ENCODE measurements at places on chromosomes 6 and 20.

- no peak for DNase-seq
Measured at GRCh38 chr6:10180138-10181074, 234.5 kb downstream of the TFAP2A start.

DNA sequence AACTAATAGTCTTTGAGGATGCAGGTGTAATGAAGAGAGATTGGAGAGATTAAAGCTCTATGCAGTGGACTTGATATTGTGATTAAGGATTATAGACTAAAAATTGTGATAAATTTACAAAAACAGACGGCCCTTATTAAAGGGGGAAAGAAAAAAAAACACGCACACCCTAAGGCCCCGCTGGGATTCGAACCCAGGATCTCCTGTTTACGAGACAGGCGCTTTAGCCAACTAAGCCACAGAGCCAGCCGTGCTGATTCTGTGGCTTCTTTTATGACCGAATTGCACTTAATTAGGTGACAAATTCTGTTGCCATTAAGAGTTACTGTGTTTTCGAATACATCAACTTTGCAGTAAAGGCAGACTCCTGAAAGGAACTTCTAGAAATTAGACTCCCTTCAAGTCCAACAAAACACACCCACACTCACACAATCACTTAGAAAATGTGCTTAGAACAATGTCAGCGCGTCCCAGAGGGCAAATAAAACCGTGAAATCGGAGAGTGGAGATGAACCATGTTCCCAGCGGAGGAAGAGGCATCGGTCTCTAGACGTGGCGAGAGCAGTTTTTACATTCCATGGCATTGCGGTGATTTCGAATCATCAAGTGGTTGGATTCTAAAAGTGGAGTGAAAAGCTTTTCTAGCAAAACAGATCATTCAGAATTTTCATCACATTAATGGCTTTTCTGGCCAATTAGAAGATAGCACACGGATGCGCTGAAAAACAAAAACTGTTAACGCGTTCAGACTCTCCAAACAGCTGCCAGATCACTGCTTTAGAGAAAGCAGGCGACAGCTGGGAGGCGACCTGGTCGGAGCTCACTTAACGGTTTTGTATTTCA lies 122.6 kb downstream of the GPX5 start:
- DNase-seq = peak; percentile 66

DNA sequence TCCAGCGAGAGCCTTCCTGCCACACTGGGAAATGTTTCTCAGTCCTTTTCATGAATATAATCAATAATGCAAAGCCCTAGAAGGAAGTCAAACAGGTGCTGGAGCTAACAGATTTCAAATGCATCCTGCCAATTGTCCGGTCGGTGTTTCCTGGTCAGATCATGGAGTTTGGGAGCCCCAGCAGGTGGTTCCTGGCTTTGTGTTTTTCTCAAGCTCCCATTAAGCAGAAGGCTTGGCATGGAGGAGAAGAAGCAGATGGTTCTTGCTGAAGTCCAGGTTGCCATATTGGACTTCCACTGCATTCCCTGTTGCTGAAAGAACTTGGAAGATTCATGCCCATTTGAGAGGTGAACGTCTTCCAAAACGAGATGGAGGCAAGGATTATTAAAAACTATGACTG lies 68.6 kb downstream of the GFOD1 start:
- DNase-seq = no peak

DNA sequence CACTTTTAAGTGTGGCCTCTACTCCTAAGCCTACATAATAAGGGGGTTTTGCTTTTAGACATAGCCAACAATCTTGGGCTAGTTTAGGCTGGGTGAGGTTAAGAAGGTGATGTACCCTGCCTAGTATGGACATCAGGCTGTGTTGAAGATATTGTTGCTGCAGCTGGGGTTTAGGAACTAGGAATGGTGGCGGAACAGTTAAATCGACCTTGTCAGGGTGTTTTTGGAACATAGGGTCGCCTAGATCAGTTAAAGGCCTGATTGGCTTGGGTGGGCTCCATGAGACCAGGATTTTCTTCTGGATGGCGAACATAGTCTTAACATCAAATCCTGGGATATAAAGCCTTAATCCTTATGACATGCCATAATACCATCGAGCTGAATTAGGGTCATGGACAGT lies 156.1 kb downstream of the TRIM27 start:
- DNase-seq = no peak

GRCh38 chr6:68572975-68573374 lies 62.1 kb upstream of the ADGRB3 start:
- DNase-seq = no peak

DNA sequence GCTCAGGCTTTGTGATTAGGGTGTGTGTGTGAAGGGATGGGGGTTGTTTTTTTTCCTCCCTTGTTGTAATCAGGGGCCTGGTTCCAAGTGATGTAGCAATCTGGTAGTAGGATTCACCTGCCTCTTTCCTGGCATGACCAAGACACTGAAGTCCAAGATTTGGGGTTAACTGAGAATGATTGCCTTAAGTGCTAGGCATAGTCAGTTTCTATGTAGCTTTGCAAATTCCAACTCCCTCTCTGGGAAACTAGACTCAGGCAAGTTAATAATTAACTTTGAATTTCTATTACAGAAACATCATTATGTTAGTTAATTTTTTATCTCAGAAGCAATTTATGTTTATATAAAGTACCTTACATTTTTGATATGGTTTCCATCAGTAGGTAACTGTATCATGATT lies 43.6 kb downstream of the NUS1 start:
- no peak for DNase-seq

DNA sequence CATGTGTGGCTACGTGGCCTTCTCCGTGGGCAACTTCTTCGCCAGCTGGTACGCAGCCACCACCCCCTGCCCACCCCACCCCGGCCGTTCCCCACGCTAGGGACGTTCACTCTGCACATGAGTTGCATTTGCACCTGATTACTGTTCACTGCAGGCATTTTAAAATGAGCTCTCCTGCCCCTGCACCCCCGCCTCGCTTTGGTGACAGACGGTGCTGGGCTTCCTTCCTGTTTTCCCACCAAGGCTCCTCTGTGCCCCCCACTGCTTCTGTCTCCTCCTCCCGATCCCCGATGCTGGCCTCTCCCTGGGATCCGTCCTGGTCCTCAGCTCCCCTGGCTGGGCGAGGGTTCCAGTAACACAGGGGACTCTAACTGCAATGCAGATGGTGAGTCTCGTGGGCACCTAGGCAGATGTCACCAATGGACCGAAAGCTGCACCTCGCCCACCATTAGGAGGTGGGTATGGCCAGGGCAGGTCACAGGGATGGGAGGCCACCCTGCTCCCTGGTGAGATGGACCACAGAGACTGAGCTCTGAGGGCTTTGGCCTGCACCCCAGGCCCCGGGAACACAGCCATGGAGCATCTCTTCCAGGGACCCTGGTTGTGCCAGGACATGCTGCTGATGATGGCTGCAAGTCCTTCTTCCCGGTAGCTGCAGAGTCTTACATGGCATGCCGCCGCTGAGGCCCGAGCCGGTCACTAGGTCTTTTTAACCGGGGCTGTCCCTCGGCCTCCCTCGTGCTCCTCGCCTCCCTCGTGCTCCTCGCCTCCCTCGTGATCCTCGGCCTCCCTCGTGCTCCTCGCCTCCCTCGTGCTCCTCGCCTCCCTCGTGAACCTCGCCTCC lies 3.8 kb downstream of the UNC93A start:
- DNase-seq = no peak

DNA sequence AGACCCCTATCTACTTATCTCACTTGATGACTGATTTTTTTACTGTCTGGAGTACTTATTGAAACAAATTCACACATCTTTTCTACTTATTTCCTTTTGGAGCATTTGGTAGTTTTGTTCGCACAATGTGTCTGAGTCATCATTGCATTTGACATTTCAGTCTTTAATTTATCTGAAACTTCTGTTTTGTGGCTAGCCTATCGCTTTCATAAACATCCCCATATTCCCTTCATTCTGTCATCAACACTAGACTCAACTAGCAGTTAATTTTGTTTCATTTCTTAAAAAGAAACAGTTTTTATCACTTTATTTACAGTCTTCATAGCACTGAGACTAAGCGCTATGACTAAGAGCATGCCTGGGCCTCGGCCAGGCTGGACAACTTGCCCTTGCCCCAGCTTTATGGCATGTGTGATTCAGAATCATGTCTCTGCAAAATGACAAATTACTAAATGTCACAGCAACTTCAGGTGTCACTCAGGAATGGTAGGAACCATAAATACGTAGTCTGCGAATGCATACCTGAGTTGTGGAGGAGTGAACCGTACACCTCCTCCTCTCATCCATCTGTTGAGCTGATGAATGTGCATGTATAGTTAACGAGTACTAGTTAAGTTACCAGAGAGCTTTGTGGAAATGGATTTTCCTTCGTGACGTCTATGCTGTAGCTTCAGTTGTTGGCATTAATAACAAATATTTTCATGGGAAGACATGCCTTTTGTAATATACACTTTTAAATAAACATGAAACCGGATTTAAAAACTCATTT lies 16.2 kb downstream of the L3MBTL3 start:
- DNase-seq = peak; percentile 10

DNA sequence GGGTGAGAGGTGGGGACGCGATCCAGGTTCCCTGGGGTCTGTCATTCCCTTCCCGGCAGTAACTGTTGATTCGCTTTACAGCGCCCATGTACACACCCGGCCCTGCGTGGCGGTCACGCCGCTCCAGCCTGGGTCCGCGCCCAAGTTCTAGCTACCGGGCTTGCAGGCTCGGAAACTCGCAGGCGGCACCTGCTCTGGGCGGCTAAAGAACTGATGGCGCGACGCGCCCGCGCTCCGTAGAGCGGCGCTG lies 1.4 kb upstream of the POU3F2 start:
- DNase-seq = no peak

DNA sequence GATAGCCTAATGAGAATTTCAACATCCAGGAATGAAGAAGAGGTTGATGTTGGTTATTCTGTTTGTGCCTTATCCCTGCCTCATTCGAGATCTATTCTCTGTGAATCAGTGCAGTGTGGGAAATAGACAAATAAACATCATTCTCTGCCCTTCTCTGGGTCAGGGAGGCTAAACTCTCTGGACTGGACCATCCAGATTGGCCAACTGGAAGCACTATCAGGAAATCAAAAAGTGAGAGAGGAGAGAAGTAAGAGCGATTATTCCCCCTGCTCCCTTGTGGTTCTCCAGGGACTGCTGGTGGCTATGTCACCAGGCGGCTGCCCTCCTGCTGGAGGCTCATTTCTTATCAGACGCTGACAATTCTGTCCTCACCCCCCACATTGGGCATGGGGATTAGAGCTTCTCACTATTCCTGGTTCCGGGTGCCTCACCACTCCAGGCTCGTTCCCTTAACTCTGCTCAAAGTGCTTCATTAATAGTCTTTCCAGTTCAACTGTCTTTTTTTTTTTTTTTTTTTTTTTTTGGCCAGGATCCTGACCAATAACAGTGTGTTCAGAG lies 201.7 kb upstream of the RREB1 start:
- DNase-seq = no peak

GRCh38 chr20:45810191-45810970 lies 2.1 kb upstream of the UBE2C start:
- no peak for DNase-seq

DNA sequence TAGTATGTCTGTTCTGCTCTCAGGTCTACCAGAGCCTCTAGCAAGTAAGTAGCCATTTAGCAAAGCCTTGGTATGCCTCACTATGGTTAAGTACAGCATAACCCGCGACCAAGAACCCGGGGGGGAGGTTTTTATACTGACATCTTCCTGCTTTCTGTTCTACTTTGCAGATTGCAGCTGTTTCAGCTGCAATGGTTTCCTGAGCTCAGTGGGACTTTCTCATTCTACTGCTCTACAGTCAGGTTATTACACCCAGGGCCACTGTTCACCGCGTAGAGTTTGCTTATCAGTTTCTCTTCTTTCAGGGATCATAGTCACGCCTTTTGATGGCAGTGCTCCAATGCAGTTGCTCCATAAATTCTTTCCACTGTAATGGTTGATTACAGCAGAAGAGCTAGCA lies 631.3 kb downstream of the TFAP2A start:
- no peak for DNase-seq

- DNase-seq = no peak
Measured at GRCh38 chr6:1244941-1245340, 67.0 kb upstream of the FOXQ1 start.
